ENCODE measurements at places on chromosomes 12 and 14. TPM values are rescaled to one million over a fixed set of nuclear protein-coding genes. Genes with fewer than 3 reads are reported as not detected.

- no peak for DNase-seq
These were observed 122.8 kb upstream of the PDE3A start for GRCh38 chr12:20245491-20245890.

- DNase-seq, result no peak
These were observed 400.5 kb downstream of the ETNK1 start for GRCh38 chr12:23025372-23026016.

GPR132 gene
- 0.40 TPM for total RNA-seq

KCNK13 gene
- total RNA-seq, result 0.38 TPM
